Tibial nerve (tissue), 4 donors: ENCODE measurements at places on chromosomes 13 and 19. TPM values are rescaled to one million over a fixed set of nuclear protein-coding genes. Genes with fewer than 3 reads are reported as not detected.

DNA sequence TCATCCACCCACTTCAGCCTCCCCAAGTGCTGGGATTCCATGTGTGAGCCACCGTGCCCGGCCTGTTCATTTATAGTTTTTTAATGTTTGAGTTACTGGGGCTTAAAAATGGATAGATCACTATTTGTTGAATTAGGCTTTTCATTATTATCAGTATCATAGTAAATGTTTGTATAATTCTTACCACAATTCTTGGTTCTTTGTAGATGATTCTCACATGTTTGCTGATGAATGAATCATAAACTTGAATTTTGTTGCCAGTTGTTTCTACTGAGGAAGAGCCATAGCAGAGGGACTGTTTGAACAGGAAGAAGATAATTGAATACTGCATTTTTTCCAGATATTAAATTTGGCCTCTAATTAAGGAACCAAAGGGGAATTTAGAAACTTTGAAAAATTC is 2.6 kb upstream of the LPAR6 start:
- no peak for DNase-seq

GRCh38 chr13:71785361-71785760 is 81.6 kb downstream of the DACH1 start:
- no peak for DNase-seq

DNA sequence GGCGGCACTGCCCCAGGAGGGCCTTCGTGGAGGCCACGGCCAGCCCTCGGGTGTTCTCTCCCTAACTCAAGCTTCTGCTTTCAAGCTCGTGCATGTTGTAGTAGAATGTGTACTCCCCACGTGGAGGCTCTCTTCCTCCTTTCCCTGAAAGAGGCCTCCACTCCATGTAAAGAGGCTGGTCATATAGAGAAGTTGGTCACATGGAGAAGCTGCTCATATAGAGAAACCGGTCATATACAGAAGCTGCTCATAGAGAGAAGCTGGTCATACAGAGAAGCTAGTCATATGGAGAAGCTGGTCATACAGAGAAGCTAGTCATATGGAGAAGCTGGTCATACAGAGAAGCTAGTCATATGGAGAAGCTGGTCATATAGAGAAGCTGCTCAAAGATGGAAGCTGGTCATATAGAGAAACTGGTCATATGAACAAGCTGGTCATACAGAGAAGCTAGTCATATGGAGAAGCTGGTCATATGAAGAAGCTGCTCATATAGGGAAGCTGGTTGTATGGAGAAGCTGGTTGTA is 152.5 kb downstream of the COL4A1 start:
- no peak for DNase-seq

DNA sequence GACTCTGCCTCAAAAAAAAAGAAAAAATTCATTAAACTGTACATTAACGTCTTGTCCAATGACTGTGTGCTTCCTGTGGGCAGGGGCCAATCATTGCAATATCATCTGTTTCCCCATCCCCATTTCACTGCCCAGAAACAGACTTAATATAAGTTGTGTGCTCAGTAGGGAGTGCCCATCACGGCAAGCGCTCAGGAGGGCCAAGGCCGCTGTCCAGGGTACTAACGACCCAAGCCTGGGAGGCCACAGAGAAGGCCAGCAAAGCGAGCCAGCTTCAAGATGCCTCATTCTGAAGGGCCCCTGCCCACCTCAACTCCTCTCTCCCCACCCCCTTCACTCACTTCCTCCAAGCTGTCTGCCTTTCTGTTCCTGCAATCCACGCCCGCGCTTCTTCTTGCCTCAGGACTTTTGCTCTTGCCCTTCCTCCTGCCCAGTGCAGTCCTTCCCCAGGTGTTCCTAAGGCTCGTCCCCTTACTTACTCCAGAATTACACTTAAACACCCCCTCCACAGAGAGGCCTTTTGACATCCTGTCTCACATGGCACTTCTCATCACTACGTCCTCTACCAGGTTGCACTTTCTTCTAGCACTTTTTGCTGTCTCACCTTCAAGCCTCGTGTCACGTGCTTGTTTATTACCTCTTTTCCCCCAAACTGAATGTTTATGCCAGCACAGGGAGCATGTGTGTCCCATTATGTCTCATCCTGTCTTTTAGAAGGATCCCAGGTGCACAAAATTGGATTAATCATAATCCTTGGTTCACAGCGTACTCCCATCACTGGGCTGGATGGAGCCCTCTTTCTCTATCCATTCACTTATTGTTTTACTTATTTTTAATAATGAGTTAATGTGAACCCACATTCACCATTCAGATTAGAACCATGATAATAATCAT is 11.3 kb upstream of the POU2F2 start:
- no peak for DNase-seq

- DNase-seq = no peak
Measured at GRCh38 chr13:32323912-32324311, 8.6 kb downstream of the BRCA2 start.

DNA sequence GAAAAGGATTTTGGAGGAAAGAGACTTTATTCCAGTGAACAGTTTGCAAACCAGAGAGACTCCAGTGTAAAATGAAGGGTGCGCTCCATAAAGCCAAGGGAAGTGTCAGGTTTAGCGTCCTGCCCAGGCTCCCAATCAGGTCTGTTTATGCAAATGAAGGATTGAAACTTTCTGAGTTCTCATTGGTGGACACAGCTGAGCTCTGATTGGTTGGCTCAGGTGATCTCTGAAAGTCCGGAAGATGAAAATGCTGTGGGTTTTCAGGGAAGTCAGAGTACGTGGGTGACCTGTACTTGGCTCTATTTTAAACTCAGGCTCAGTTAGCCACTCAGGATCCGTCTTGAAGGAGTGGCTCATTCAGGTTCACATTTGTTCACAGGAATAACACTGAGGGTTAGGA is 28.7 kb upstream of the CD33 start:
- DNase-seq = no peak

DNA sequence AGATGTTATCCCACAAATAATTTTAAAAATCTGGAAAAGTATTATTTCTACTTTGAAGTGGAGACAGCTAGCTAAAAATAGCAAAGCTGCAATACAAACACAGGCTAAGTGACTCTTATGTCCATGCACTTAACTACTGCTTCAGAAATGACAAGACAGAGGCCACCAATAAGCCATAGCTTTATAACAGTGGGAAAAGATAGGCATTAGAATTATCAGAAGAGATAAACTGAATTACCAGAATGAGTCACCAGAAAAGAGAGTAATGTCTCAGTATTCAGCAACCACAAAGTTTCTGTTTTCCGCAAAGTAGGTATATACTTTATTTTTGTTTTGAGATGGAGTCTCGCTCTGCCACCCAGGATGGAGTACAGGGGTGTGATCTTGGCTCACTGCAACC is 17.1 kb downstream of the CLN5 start:
- DNase-seq = no peak

- no peak for DNase-seq
Measured at GRCh38 chr19:46124638-46125115, at the start of gene IGFL3. IGFL3 (minus strand) TSS chr19:46124688; CDS start chr19:46124649, 39 bp downstream.

DNA sequence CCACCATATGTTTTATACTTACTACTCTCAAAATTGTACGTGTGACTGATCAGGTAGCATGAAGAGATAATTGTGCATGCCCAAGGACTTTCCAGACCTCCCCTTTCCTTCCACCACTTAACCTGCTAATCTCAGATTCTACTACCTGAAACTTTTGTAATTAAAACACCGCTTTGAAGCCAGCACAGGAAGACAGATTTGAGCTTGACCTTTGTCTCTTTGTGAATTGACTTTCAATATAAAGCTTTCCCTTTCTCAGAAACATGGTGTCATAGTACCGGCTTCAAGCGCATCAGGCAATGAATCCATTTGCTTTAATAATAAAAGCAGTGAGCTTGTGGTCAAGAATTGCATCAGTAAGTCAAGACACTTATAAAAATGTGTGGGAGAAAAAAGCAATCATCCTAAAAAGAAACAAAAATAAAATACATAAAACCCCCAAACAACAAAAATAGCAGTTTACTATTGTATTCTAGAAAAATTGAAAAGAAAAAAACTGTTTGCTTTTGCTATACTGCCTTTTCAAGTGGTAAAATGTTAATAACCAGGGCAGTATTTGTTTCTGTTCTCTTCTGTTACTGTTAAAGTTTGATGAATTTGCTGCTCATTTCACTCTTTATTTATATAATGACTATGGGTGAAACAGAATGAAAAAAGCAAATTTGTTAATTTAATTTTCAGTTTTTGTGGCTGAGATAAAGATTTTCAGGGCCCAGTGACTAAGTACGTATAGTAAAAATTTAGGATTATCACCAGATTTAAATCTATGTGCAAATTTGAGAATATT is 2075.3 kb downstream of the PCDH9 start:
- no peak for DNase-seq

- no peak for DNase-seq
Measured at GRCh38 chr13:44876782-44877324, 112.4 kb downstream of the NUFIP1 start.

GRCh38 chr13:110957931-110958330 is 43.1 kb upstream of the ANKRD10 start:
- no peak for DNase-seq

GRCh38 chr19:1624458-1624857 is 19.2 kb upstream of the UQCR11 start:
- no peak for DNase-seq

DNA sequence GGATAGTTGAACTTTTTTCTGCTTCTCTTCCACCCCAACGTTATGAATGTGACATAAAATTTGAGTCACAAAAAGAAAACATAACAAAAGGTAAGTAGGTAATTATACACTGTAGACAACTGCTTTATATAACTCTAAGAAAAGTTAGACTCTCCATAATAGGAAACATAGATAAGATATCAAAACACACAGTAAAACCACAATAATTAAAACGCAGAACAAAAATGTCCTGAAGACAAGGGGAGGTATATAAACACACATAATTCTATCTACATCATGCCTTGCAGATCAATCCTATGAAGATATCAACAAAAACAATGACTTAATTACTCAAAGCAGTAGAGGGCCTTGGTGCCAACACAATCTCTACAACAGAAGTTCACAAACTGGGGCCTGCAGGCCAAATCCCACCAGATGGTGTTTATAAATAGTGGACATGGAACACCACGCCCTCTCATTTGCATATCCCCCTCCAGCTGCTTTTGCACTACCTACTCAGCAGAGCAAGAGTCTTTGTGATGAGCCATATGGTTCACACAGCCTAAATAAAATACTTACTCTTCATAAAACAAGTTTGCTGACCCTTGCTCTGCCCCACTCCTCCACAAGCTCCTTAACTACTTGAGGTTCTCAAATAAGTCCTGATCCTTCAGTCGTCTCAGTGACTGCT is 254.7 kb downstream of the KLF12 start:
- DNase-seq = no peak

DNA sequence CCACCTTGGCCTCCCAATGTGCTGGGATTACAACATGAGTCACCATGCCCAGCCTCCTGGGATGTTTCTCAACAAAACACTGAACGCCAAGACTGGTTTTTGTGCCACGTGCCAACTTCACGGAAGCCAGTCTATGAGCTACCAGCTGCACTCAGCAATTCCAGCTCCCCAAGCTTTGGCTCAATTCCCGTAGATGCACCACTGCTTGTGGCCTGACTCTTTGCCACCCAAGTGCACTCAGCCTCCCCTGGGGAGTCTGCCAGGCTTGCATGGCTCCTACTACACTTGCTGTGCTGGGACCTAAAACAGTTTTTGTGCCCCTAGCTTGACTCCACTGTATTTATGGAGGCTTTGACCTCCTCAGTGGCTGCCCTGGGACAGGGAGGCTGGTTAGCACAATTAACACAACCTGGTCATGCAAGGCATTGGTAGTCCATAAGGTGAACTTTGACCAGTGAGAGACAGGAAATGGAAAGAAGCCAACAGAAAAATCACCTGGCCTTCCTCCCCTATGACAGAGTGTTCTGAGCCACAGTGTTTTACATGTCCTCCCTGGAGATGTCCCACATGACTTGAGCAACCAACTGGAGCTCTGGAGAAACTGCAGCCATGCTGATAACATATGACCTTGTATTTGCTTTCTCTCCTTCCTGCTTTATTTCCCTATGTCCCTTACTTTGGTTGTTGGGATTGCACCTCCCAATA is 1173.1 kb downstream of the UQCRFS1 start:
- no peak for DNase-seq

GRCh38 chr19:12937093-12937926 is 1.1 kb upstream of the CALR start:
- DNase-seq = peak; percentile 45

- DNase-seq = no peak
Measured at GRCh38 chr19:4521170-4521887, 3.0 kb upstream of the PLIN4 start.

- DNase-seq = peak; percentile 50
Measured at GRCh38 chr19:532561-533363, 1.2 kb downstream of the CDC34 start.

DNA sequence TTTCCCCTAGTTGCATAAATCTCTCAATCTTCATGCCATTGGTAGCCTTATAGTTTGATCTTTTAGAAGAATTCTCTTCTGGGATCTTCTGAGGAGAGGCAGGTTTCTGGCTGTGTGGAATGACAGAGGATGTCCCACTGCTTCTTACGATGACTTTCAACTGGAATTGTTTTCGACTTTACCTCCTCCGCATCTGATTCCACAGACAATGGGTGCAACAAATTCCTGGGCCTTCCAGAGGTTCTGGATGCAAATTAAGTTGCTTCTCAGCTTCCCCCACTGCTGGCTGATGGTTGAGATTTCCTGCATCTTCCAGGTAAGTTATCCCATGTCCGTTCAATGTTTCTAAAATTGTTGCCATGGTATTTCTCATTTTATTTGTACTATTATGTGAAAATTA is 142.3 kb upstream of the TSC22D1 start:
- DNase-seq = no peak

- DNase-seq = peak; percentile 30
Measured at GRCh38 chr19:11091703-11092153, 2.5 kb downstream of the LDLR start.

GRCh38 chr13:77328819-77329132 is 1.9 kb upstream of the MYCBP2 start:
- no peak for DNase-seq

- DNase-seq = no peak
Measured at GRCh38 chr13:106450991-106451390, 84.5 kb downstream of the EFNB2 start.

Gene TPTE2
- not detected for total RNA-seq

Gene JOSD2
- 36.0 TPM for total RNA-seq

Gene BICRA
- total RNA-seq = 13.1 TPM
